GM12892 (cell line): ENCODE measurements at places on chromosomes 6 and 20.

GRCh38 chr6:1422290-1422689, 32.9 kb downstream of the FOXF2 start:
- no peak for DNase-seq

- no peak for DNase-seq
These were observed 68.4 kb upstream of the NOX3 start for GRCh38 chr6:155523821-155524651.

DNA sequence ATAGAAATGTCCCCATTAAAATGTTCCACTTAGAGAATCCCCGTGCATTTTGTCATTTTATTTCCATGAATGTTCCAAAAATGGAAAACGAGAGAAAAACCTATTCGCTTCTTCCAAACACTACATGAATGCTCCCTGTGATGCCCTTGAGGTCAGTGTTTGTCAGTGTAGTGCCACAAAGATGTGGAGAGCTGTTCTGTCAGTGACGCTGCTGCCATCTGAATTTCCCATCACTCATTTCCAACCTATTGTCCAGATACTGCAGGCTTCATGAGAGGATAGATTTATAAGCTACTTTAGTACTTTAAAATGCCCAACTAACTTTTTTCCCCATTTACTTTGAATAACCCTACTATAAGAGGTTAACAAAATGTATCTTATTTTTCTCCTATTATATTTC, 335.8 kb downstream of the CDKAL1 start:
- DNase-seq, result no peak

DNA sequence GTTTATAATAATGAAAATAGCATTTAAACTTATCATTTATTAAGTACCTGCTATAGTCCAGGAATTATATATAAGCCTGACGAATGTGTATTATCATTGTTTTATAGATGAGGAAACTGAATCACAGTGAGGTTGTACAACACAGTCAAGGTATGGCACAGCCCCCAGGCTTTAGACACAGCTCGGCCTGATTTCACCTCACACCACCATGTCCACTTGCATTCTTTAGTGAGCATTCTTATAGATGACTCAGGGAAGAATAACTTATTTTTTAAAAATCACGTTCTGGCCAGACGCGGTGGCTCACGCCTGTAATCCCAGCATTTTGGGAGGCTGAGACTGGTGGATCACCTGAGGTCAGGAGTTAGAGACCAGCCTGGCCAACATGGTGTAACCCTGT, 289.0 kb downstream of the SYNE1 start:
- DNase-seq, result no peak

DNA sequence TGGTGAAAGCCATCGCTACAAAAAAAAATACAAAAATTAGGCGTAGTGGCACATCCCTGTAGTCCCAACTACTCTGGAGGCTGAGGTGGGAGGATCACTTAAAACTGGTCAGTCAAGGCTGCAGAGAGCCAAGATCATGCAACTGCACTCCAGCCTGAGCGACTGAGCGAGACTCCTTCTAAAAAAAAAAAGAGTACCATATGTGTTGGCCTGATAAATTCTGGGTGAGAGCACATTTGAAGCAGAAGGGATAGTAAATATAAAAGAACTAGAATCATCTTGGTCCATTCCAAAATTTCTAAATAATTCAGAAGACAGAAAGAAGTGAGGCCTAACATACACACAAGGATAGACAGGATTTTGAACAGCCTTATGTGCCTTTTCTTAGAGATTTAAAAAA, 2.2 kb downstream of the IBTK start:
- no peak for DNase-seq

DNA sequence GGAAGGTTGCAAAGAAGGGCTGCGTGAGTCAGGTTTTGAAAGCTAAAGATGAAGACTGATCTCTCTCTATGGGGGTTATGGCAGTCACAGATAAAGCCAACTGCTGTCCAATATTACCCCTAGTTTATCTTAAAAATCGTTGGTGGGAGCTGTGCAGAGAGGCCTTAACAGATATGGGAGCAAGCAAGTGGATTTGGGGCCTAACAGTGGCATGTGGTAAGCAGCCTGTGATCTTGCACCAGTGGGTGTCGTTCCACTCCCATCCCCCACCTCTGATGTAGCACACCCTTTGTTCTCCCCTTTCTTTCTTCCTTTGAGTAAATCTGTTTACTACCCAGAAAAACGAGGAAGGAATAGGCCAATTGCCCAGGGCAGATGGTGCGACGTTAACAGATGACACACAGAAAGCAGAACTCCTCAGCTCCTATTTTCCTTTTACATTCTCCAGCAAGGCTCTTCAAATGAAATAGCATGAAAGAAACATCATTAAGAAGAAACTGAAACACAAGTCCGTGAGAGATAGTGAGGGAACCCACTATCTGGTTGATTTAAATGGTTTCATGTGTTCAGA, 274.1 kb upstream of the CITED2 start:
- DNase-seq, result no peak
